Activated CD4-positive, alpha-beta T cell treated with anti-CD3 and anti-CD28 coated beads, Interleukin-2, amount 50 U/mL, for 16 hours (primary cell): ENCODE measurements at places on chromosomes 2 and 18.
A peak's percentile ranks its signal among the peaks of the same experiment; 100 is the strongest.

DNA sequence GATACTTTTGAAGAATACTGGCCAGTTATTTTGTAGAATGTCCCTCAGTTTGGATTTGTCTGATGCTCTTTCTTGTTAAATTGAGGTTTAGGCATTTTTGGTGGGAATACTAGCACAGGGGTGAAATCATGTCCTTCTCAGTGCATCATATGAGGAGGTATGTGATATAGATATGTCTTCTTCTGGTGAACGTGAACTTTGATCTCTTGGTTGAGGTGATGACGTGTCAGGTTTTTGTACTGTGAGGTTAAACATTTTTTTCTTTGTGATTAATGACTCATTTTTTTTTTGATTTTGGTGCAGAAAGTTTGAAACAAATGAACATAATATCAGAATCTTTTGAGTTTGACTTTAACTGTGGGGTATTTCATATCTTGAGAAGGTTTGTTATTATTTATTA lies 11.0 kb downstream of the ZNF407 start:
- DNase-seq: no peak

GRCh38 chr2:96336873-96337272 lies 1.3 kb downstream of the NCAPH start:
- no peak for DNase-seq

DNA sequence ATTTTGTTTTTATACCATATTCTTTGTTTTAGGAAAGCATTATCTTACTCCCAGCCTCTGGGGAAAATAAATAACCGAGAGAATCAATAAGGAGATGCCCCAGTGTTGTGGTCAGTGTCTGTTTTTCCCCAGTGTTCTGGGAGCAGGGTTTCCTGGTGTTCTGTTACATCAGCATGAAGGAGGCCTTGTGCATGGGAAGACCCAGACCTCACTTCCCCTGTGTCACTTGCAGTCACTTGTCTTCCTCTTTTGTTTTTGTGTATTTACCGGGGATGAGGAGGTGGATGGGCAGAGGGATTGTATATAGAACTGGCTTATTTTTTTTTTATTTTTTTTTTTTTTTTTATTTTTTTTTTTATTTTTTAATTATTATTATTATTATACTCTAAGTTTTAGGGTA lies 45.0 kb upstream of the MGAT5 start:
- no peak for DNase-seq

DNA sequence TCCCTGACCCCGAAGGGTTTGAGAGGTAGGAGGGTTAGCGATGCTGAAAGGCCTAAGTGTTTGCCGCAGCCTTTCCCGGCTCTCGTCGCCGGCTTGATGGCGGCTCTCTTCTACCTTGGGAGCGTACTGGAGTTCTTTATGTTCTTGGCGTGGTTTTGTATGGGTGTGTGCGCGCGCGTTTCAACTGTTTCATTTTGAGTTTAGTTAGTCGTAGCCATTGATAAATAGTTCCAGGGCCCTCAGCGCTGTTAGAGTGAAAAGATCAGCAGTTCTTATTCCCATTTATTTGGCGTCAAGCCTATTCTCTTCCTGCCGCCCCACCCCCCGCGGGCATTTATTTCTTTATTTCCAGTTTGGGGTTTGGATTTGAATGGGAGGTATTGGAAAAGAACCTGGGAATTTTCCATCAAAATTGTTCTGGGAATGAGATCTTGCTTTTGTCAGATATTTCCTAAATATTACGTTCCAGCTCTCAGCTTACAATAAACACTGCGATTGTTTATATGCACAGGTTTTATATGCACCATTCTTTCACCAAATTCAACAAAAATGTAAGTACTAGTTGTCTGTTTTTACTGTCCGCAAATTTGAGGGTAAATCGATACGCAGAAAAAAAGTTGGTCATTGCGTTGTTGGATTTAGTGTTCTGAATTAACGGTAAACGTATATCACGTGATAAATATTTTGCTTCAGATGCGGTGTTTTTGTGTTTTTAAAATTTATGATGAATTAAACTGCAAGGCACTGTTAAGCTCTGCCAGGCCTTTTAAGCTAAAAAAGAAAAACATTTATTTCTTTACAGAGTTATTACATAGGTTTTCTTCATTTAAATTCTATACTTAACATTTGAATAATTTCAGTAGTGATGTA lies 954 bp downstream of the CCNT2 start:
- peak; percentile 68 for DNase-seq

DNA sequence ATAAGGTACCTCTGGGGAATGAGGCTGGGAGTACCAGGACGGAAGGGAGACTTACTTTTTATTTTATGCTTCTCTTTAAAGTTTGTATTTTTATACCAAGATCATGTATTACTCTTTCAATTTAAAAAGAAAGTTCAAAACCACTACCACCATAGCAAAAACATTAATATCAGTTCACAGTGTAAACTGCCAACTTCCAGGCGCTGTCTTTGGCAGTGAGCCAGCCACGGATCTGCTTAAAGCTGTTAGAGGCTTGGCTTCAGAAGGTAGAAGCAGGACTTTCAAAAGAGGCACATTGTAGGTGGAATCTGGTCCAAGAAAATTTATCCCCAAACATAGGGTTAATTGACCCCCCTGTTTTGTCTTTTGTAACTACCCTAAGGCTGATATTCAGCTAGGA lies 74.8 kb downstream of the B3GNT2 start:
- no peak for DNase-seq

GRCh38 chr2:53445383-53446070 lies 322.1 kb upstream of the CHAC2 start:
- peak; percentile 18 for DNase-seq

- DNase-seq: no peak
These were observed 38.1 kb downstream of the TMEM87B start for GRCh38 chr2:112093216-112093615.

- DNase-seq: no peak
These were observed 240.2 kb upstream of the TANK start for GRCh38 chr2:160920061-160920460.

DNA sequence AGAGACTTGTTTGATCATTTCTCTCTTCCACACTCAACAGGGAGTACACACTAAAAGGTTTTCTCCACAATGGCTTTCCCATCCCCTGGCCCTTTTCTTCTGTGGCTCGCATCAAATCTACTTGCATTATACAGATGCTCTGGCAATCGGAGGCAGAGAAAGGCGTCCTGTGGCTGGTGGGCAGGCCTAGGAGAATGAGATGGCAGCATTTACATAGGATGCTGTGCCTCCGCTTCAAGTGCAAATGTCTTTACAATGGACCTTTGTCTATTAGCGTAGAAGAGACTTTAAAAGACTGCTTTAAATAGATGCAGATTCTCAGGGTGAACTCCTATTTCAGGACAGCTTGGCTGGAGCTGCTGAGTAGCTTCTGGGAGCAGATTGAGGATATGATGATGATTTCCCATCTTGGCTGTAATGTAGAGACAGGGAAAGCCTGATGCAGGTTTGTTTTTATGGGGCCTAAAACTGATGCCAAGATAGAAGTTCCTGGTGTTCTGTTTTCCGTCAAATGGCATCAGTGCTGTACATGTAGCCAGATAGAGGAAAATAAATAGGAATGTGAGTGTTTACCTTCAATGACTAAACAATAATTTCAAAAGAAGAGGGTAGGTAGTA lies 423.4 kb downstream of the RND3 start:
- DNase-seq: no peak

DNA sequence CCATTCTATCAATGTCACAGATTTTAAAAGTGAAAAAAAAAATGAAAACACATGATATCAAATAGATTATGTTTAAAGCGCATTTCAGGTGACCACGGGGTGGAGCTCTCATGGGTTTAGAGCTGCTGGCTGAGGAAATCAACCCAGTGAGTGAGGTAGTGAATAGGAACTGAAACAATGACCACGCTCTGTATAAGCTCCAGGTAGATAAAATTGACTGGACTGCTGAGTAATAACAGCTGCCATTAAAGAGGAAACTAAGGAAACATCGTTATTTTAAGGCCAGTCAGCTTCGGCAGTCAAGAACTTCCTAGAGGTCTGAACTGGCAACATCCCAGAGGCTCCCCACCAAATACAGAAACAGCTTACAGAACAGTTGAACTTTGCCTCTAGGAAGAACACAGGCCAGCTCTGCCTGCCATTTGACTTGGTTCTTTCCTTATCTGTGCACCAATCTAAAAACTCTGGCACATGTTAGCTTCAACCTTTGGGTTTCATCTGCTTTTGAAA lies 185.9 kb downstream of the PDE1A start:
- DNase-seq: peak; percentile 15

- peak; percentile 18 for DNase-seq
These were observed 30.2 kb downstream of the CMPK2 start for GRCh38 chr2:6835467-6835866.

DNA sequence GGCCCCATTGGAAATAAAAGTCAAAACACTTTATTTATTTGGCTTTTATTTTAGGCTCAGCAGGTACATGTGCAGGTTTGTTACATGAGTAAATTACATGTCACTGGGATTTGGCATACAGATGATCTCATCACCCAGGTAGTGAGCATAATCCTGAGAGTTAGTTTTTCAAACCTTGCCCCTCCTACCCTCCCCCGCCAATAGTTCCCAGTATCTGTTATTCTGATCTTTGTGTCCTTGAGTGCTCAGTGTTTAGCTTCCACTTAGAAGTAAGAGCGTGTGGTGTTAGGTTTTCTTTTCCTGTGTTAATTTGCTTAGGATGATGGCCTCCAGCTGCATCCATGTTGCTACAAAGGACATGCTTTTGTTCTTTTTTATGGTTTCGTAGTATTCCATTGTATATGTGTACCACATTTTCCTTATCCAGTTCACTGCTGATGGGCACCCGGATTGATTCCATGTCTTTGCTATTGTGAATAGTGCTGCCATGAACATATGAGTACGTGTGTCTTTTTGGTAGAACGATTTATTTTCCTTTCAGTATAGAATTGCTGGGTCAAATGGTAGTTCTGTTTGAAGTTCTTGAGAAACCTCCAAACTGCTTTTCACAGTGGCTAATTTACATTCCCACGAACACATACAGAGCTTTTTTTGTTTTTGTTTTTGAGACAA lies 47.9 kb downstream of the ARMC9 start:
- no peak for DNase-seq

DNA sequence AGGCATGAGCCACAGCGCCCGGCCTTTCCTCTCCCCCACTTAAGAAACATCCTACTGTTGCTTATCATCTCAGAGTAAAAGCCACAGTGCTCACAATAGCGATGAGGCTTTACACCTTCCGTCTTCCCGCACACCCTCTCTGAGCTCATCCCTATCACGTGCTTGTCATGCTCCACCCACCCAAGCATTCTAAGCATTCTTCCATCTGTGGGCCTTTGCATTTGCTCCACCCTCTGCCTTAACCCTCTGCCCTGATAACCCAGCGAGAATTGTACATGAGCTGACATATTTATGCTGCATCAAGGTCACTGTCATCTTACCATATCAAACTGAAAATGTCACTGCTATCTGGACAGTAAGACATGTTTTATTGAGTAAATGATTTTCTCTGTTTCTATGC lies 22.6 kb downstream of the FOXI3 start:
- no peak for DNase-seq

DNA sequence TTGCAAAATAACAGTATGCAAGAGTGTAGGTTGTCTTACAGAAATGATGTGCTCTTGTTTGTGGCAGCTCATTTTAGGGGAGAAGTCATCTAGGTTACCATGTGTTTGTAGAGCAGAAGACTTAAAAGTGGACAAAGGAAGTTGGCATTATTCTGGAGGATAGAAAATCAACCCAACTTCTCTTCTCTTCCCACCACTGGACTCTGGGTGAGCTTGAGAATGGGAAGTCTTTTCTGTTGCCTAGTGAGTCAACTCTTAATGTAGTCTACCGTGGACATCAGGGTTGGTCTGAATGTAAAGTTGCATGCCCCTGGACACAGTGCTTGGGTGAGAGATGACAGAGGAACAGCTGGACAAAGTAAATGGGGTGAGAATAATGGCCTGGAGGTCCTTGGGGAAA lies 98.3 kb downstream of the FMNL2 start:
- DNase-seq: no peak

GRCh38 chr2:168210895-168211570 lies 36.4 kb downstream of the STK39 start:
- DNase-seq: peak; percentile 86

- DNase-seq: no peak
These were observed 74.2 kb downstream of the ZFP36L2 start for GRCh38 chr2:43152186-43152585.

DNA sequence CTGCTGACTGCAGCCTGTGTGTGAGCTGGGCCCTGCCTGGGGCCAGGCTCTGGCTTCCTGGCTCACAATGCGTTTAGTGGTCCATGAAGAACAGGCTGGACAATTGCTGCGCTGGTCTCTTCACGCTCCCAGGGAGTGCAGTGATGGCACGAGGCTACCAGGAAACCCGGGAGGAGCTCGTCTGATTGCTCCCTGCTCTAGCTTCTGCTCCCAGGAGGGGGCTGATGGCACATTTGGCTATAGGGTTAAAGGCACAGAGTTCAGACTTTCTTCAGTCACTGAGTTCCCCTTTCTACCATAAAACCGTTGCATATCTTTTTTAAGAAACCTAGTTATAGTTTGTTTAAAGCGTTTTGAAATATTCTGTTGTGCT lies 60.1 kb downstream of the KCNF1 start:
- DNase-seq: no peak

DNA sequence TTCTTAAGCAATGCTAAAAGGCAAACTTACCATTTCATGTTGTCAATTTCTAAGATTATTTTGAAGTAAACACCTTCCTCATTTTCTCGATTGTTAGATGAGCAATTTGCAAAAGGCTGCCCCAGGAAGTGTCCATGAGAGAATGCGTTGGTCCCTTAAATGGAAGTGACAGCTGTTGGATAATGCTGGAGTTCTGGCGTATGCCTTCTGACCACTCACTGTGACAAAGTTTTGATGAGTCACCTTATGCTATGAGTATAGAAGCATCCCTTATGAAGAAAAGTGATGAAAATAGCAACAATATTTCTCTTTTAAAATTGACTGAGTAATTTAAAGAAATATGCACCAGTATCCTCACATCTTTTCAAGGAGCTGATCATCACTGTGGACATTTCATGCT lies 1497.5 kb downstream of the DPP10 start:
- no peak for DNase-seq

- DNase-seq: no peak
These were observed 19.7 kb downstream of the TYMS start for GRCh38 chr18:677145-677544.

- DNase-seq: no peak
These were observed 651 bp downstream of the STK17B start for GRCh38 chr2:196170606-196171247.

- no peak for DNase-seq
These were observed 9.4 kb downstream of the INSIG2 start for GRCh38 chr2:118097657-118098056.

- peak; percentile 85 for DNase-seq
These were observed 856.4 kb downstream of the RNF144A start for GRCh38 chr2:7773362-7774360.
